Activated CD4-positive, alpha-beta T cell treated with anti-CD3 and anti-CD28 coated beads, Interleukin-10, Interleukin-2, amounts not matched to agents 100 ng/mL and 50 ng/mL, durations not matched to agents 16 hours and 8 hours (primary cell): ENCODE measurements at places on chromosomes 5 and 9.

GRCh38 chr9:81032831-81033230 lies 656.5 kb downstream of the TLE1 start:
- DNase-seq: no peak

- no peak for DNase-seq
These were observed 21.7 kb upstream of the MVB12B start for GRCh38 chr9:126304971-126305320.

DNA sequence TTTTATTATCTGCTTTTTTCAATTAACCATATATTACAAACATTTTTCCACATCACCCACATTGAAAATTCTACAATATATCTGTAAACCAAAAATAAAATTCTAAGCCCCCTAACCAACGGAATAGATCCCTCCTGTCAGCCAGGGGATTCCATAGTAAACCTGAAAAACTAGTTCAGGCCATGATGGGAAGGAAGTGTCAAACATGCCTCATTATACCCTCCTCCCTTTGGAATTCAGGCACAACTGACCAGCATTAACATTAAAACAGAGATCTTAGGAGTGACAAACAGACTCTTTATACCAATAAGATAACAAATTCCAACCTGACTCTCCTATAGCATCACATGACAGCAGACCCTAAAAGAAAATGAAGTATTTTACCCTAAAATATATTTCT lies 113.7 kb upstream of the DMRT1 start:
- DNase-seq: no peak

- no peak for DNase-seq
These were observed 637.2 kb upstream of the ITGA1 start for GRCh38 chr5:52150501-52150900.

- DNase-seq: no peak
These were observed 172.6 kb upstream of the S1PR3 start for GRCh38 chr9:88818495-88819201.

- DNase-seq: peak; percentile 66
These were observed 99.8 kb downstream of the EFNA5 start for GRCh38 chr5:107570805-107571531.

DNA sequence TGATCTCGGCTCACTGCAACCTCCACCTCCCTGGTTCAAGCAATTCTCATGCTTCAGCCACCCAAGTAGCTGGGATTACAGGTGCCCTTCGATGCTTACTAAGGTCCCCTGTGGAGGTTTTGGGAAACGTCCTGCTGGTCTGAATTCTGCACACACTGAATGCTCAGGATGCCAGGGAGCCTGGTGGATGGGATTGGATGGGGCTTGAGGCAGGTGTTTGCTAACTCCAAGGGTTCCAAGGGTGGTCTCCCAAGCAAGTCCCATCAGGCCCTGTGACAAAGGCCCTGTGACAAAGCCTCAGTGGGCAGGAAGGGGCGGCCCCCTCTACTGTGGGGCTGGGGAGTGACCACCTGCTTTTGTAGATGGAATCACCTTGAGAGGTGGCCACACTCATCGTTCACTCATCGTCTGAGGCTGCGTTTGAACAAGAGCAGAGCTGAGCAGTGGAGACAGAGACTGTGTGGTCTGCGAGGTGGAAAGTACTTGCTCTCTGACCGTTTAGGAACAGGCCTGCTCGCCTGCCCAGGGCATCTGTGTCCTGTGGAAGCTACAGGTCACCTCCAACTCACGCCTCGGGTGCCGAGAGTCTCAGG lies 40.2 kb downstream of the MRPL36 start:
- DNase-seq: no peak

- no peak for DNase-seq
These were observed 8.7 kb downstream of the ASS1 start for GRCh38 chr9:130453487-130453886.
